ENCODE measurements at places on chromosomes 5 and 9.

- no peak for DNase-seq
Observed at GRCh38 chr5:51488803-51489642, 105.8 kb downstream of the ISL1 start.

DNA sequence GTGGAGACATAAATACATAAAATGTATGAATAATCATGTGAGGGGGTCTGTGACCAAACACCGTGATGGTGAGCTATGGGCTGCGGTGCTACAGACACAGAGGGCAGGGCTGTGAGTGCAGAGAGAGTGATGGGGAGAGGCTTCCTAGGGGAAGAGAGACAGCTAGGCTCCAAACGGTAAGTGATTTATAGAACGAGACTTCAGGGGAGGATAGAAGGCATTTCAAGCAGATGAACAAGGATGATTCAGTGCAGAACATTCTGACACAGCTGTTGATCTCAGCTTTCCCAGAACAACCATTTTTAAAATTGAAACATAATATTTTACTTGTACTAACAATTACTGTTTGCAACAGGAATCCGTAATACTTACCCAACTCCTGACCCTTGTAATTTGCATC lies 100.7 kb downstream of the GAS1 start:
- DNase-seq, result no peak

DNA sequence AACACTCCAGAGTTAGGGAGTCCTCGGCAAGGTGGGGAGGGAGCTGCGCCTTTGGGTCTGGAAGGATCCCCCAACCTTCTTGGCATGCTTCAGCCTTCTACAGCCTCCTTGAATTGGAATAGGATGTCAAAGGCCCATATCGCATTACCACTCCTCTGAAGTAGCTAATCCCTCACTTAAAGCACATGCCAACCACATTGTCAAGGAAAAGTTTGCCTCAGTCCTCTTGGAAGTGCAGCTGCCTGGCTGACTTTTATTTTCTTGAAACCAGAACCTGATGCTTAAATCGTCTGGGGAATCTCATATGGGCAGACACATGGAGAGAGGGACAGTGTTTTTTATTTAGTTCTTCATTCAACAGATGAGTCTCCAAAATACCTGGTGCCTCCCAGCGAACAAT lies 14.5 kb downstream of the CXCL14 start:
- DNase-seq, result no peak

DNA sequence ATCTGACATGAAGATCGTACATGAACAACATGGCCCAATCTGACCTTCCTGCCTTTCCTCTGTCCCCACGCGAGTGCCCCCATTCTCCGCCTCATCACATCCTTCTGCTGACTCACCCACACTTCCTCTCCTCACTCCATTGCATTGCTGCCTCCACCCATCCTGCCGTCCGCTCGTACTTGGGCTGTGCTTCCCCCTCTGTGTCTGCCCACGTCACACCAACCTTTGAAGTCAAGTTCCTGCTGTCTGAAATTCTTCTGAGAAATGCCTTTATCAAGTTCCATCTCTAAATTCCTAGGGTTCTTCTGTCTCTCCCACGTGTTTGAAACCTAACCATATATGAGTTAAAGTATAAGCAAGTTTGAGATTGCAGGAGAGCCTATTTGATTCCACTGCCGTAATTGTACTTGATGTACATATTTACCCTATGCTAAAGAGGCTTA lies 18.0 kb upstream of the STARD4 start:
- peak; percentile 63 for DNase-seq

DNA sequence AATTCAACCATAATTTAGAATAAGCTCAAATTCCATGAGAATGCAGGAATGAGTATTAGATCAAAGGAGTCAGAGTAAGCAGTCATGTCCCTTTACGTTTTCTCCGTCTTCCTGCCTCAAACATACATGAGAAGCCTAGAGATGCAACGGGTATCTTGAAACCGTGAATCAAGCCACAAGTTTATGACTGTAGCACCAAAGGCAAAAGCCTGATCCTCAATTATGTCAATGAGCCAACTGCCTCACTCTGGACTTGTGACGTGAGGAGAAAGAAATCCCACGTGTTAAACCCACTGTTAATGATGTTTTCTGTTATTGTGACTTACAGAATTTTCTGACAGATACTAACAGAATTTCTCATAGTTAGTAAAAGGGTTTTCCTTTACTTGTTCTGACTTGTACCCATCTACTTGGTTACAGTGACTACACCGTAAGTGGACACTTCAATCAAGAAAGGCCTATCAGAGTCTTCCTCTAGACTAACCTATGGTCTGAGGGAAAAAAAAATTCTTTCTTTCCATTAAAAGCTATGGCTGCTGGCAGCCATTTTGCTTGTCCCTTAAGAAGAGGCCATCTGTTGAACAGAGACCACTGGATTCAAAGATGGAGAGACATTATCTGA lies 35.3 kb upstream of the HK3 start:
- no peak for DNase-seq

DNA sequence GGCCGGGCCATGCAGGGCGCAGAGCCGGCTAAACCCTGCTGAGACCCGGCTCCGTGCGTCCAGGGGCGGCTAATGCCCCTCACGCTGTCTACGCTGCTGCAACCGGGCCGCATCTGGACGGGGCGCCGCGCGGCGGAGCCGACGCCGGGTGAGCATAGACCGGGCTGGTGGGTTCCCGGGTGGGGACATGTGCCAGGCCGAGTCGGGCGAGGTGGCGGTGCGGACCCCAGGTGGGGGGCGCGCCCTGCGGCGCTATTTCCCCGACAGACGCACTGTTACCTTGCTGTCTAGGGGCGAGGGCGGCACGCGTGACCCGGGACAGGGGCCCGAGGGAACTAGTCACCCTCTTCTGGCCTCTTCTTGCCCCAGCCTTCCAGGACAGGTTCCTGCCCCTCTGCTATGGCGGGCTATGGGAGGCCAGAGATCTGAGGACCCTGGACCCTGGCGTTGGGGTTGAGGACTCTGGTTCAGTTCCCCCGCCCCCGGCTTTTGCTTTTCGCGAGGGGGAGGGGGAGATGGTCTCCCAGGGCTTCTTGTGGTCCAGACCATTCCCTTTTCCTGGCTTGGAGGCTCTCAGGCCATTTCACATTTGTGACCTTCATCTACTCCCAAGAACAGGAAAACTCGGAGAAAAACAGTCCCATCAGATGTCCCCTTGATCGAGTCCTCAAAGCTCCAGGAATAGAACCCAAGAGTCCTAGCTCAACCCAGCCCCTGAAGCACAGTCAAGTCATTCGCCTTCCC lies 536 bp downstream of the SLC27A4 start:
- no peak for DNase-seq

DNA sequence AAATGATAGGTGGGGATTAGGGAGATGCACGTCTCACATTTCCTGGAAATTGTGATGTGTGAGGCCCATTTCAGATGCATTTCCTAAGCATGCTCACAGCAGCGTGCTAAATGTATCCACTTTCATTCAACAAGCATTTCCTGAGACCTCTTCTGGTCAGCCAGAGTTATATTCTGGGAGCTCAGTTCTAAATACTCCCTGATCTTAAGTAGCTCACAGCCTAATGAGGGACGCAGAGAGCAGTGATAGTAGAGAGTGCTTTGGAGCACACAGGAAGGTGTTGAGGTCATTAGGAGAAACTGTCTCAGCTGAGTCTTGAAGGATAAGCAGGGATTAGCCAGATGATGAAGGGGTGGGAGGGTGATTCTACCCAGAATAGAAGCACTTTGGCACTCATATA lies 46.2 kb upstream of the FSD1L start:
- DNase-seq, result no peak

DNA sequence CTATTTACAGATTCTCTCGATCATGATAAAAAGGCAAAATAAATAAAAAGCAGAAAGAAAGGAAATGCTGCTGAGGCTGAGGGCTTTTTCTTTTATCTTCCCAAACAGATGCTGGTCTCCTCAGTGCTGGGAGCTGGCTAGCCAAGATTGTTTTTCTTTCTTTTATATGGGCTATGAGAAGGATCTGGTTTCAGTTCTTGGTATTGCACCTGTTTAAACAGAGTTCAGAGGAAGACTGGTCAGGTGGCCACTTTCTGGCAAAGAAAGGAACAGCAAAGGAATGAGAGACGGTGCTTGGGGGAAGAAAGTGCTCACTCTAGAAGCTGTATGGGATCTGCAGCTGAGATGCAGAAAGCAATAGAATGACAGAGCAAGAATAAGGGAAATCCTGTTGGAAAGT lies 88.9 kb downstream of the SLF1 start:
- DNase-seq, result no peak

DNA sequence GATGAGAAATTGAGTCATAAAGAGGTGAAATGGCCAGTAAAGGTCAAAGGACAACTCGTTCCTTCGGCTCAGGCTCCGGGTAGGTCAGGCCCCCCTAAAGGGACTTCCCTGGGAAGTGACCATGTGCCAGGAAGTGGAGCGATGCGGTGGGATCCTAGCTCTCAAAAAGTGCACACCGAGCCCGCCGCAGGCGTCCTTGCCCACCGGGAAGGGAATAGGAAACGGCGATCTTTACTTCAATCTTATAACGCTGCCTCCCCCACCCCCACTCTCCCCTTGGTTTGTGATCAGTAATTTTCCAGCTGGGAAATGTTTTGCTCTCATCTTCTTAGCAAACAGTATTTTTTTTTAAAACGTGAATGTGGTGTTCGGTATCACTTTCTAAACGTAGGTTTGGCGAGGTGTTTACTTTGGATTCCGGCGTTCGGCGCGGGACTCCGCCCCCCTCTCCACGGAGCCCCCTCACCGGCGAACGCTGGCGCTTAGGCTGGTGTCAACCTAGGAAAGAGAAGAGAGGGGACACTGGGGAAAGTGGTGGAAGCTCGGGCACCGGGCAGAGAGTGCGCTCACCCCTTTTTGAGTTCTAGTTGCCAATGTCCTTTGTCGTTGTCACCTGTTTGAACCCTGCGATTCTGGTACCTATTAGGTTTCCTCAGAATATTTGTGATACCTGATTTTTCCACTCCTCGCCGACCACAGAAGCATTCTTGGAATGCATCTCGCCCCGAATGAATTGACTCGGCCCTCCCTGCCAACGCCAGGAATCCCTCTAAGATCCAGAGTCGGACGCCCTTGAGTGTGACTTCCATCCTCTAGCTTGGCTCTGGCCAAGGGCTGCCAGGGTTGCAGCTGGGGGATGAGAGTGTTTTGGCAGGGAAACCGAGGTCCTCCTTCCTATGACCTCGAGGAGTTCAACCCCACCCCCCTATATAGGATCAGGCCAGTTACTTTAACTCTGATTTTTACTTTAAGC lies 1.8 kb upstream of the KLF4 start:
- no peak for DNase-seq
